Breast epithelium (tissue), 4 donors: ENCODE measurements at places on chromosomes 1 and 21.
A peak's percentile ranks its signal among the peaks of the same experiment; 100 is the strongest.

DNA sequence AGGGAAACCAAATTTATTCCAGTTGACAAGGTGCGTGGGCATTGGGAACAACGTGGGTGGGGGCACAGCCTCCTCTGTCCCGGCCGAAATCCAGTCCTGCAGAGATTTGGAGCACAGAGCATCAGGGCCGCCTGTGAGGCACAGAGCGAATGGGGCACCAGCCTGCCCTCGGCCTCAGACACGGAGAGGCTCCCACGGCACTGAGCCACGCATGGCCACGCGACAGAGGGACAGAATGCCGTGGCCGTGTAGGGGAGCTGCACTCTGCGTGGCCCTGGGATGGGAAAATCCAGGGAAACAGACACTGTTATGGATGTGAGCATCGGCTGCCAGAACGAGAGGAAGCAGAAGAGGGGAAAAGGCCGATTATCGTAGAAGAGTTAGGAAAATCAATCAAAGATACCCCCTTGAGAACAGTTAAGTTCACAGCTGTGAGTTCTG lies 13.5 kb upstream of the C1orf159 start:
- no peak for DNase-seq

DNA sequence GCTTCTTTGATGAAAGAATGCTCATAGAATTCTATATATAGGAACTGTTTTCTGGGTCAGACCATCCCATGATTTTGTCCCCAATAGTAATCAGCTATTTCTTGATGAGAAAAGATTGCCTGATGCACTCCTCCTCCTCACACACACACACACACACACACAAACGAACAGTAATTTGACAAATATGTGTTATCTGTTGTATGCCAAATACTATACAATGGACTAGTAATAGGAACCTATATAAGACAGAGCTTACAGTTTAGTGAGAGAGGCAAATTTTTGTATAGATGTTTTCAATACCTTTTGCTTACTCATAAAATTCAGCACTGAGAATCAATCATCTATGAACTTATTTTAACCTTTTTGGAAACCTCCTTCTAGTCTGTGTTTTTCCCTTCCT lies 76.8 kb downstream of the PLA2G4A start:
- no peak for DNase-seq

DNA sequence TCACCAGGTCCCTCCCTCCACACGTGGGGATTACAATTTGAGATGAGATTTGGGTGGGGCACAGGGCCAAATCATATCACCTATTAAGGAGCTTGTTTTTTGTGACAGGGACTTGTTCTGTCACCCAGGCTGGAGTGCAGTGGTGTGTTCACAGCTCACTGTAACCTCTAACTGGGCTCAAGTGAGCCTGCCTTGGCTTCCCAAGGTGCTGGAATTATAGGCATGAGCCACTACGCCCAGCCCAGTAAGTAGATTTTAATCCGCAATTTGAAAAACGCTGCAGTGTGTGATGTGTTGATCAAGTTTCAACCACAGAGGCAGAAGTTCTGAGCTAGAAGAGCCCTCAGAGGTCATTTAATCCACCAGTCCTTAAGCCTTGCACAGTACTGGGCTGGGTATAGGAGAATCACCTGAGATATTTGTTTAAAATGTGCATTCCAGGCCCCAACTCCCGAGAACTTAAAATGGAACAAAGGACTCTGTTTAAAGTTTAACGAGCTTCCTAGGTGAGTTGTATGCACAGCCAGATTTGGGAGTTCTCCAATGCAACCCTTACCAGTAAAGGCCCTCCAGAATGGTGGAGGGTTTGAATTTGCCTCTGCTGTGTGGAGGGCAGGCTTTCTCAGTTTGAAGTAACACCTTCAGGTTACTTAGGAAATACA lies 13.4 kb downstream of the RPL11 start:
- no peak for DNase-seq

DNA sequence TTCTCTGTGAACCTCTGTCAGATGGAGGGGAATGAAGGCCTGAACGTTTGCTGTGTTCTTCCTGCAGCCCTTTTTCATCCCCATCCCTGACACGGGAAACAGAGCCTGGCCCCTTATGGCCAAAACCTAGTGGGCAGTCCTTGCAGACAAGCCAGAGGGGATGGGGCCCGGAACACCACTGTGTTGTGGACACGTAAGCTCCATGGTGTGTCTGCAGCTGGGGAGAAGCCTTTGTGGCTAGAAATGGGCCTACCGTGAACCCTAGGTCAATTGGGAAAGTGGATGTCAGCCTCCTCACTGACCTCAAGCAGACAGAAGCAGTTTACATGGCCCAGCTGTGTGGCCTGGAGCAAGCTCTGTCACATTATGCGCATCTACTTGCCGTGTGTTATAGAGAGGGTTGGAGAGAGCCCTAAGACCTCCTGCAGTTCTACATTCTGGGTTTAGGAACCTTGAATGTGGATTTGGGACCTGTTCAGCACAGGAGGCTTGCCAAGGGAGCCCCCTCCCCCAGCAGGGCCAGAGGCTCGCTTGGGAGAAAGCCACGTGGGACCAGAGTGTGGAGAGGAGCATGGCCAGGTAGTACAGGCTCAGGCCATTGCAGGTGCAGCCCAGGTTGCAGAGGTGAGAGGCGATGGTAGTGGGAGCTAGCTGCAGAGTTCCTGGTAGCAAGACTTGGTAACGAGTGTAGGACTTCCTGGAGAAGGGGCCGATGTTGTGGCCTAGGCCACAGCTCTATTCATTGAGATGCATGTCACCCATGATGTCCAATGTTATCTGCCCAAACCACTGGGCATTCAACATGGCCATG lies 20.7 kb downstream of the PARS2 start:
- DNase-seq = no peak

DNA sequence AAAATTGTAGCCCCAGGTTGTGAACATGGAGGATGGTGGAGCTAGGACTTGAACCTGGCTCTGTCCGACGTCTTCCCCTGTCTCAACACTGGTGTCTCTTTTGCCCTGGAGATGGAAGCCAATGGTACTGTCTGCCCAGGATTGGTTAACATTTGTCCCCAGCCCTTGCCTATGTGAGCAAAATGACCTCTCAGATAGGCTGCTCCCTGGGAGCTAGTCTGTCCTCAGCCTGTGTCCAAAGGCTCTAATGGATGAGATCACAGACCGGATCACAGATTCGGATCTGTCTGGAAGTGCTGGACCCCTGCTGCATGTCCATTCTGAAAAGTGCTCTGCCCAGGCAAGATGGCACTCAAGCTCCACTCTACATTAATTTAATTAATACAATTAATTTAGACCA lies 394.4 kb upstream of the VAMP3 start:
- DNase-seq = peak; percentile 5

DNA sequence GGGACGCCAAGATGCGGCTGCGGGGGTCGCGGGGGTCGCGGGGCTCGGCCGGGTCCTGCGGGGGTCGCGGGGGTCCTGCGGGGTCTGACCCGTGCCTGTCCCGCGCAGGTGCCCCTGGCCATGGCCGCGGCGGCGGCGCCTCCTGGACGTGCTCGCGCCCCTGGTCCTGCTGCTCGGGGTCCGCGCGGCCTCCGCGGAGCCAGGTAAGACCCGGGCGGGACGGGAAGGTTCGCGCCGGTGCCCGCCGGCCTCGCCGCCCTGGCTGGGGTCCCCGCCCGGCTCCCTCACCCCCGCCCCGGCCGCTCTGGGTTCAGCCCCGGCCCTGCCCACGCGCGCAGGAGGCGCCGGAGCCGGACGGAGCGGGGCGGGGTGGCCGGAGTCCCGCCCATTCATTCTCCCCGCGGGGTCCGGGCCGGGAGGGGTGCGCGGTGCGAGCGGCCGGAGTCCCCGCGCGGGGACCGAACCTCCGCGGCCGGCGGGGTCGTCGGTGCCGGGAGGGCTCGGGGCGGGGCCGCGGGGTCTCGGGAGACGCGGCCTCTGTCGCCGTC lies 380 bp downstream of the COL18A1 start:
- no peak for DNase-seq

GRCh38 chr1:69611316-69611715 lies 43.6 kb downstream of the LRRC7 start:
- DNase-seq = no peak
